Activated CD4-positive, alpha-beta T cell treated with anti-CD3 and anti-CD28 coated beads, Interleukin-2, amount 10 ng/mL, durations not matched to agents 24 days and 14 days (primary cell): ENCODE measurements at places on chromosomes 2 and 18. TPM values are rescaled to one million over a fixed set of nuclear protein-coding genes. Genes with fewer than 3 reads are reported as not detected.

GRCh38 chr18:8705961-8706790, 820 bp downstream of the MTCL1 start:
- peak overlapping the region; percentile 85 for H3K4me3 ChIP-seq
- no peak overlapping the region for H3K27ac ChIP-seq
- H3K36me3 ChIP-seq: no peaks in the 10 kb centered on the region
- H3K4me1 ChIP-seq: peaks cover 9% of the 10 kb centered on the region
- peaks cover 66% of the 10 kb centered on the region for H3K27me3 ChIP-seq

- H3K4me3 ChIP-seq: no peak overlapping the region
- no peak overlapping the region for H3K27ac ChIP-seq
- no peak for DNase-seq
- peaks cover 22% of the 10 kb centered on the region for H3K4me1 ChIP-seq
Observed at GRCh38 chr2:105042189-105042588, 4.3 kb downstream of the MRPS9 start.

DNA sequence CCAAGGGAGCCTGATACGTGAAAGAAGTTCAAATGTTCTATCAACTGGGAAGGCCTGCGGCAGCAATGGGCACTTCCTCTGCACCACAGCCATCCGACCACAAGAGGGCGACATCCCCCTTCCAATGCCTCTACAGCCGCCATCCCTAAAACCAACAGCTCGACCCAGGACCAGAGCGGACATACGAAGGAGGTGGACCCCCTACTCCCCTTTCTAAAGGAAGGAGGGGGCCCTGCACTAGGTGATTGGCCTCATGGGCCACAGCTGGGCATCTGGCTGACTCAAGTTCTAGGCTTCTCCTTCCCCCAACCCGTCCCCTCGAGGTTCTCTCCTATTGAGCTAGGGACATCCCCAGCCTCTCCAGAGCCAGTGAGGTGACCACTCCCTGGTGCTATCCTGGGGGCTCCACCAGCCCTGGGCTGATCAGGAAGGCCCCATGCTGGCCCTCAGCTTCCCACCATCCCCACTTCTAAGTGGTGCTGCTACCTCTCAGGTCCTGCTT, 217.2 kb downstream of the TNS1 start:
- peaks cover 3% of the 10 kb centered on the region for H3K36me3 ChIP-seq
- H3K4me3 ChIP-seq: no peak overlapping the region
- H3K27ac ChIP-seq: no peak overlapping the region
- peaks cover 22% of the 10 kb centered on the region for H3K4me1 ChIP-seq
- DNase-seq: peak; percentile 92

GRCh38 chr2:134773759-134774742, 55.3 kb upstream of the TMEM163 start:
- no peak overlapping the region for H3K27ac ChIP-seq
- H3K4me3 ChIP-seq: no peak overlapping the region
- peaks cover 5% of the 10 kb centered on the region for H3K4me1 ChIP-seq
- no peak for DNase-seq
- H3K27me3 ChIP-seq: peaks cover 8% of the 10 kb centered on the region

The CHN1 gene
- total RNA-seq: 3.1 and 5.1 TPM in 2 replicates

- no peaks in the 10 kb centered on the region for H3K4me1 ChIP-seq
- H3K36me3 ChIP-seq: no peaks in the 10 kb centered on the region
- no peak overlapping the region for H3K27ac ChIP-seq
- H3K27me3 ChIP-seq: no peaks in the 10 kb centered on the region
- DNase-seq: no peak
- H3K4me3 ChIP-seq: no peak overlapping the region
Observed at GRCh38 chr2:62114564-62114963, 81.4 kb upstream of the B3GNT2 start.

The MYCN gene
- 0.12 TPM in 1 of 2 replicates, not detected in the other for total RNA-seq

DNA sequence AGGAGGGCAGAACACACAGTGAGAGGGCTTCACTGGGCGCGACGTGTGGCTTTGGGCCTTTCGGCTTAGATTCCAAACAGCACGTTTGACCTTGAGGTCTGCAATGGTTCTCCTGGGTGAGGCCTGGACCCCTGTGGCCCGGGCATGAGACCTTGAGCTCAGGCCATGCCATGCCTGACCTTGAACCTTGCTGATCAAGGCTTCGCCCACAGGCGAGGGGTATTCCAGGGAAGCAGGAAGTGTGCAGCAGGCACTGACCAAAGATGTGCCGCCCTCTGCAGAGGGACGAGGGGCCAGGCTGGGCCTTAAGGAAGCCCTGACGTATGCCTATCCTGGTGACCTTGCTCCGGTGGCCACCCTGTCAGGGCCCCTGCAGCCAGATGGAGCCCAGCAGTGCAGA, 178.3 kb upstream of the HDAC4 start:
- H3K27me3 ChIP-seq: no peaks in the 10 kb centered on the region
- H3K36me3 ChIP-seq: no peaks in the 10 kb centered on the region
- DNase-seq: no peak
- H3K4me1 ChIP-seq: no peaks in the 10 kb centered on the region
- no peak overlapping the region for H3K4me3 ChIP-seq

GRCh38 chr2:60906395-60906794, 25.0 kb downstream of the REL start:
- peaks cover 19% of the 10 kb centered on the region for H3K4me1 ChIP-seq
- peaks cover 58% of the 10 kb centered on the region for H3K36me3 ChIP-seq
- H3K4me3 ChIP-seq: no peak overlapping the region
- H3K27me3 ChIP-seq: no peaks in the 10 kb centered on the region
- peak overlapping the region; percentile 19 for H3K27ac ChIP-seq
- no peak for DNase-seq

- no peak for DNase-seq
- no peaks in the 10 kb centered on the region for H3K4me1 ChIP-seq
- no peak overlapping the region for H3K27ac ChIP-seq
- no peak overlapping the region for H3K4me3 ChIP-seq
Observed at GRCh38 chr2:152292991-152293390, 42.0 kb upstream of the FMNL2 start.

DNA sequence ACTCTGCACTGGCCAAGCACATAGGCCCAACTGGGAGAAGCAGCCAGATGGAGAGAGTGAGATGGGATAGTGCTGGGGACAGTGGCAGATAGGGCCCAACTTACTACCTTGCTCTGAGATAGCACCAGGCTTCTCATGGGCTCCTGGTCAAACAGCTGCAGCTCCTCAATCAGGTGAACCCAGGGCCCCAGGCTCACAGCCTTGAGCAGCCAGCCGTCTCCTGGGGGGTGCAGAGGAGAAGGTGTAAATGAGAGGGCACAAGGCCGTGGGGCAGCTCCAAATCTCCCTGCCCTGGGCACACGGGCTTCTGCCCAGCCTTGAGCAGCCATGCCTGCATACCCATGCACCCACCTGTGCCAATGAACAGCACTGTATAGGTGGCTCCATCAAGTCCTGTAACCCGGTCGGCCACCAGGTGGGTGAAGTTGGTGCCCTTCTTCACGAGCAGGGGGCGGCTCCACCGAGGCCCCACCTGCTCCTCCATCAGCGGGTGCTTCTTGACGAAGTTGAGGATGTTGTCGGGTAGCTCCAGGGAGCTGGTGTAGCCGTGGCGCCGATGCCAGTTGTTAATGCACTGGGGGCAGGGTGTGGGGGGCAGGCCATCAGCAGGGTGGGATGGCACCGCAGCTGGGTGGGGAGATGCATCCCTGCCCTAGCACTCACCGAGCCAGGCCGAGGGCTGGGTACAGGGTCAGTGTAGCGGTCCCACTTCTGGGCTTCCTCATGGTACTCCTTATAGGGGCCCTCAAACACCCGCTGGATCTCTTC, 5.9 kb upstream of the ANKRD39 start:
- no peak for DNase-seq
- no peaks in the 10 kb centered on the region for H3K27me3 ChIP-seq
- no peak overlapping the region for H3K4me3 ChIP-seq
- peaks cover 26% of the 10 kb centered on the region for H3K4me1 ChIP-seq
- no peak overlapping the region for H3K27ac ChIP-seq
- peaks cover 23% of the 10 kb centered on the region for H3K36me3 ChIP-seq

- DNase-seq: no peak
- H3K27ac ChIP-seq: no peak overlapping the region
- peaks cover 28% of the 10 kb centered on the region for H3K36me3 ChIP-seq
- H3K27me3 ChIP-seq: no peaks in the 10 kb centered on the region
- H3K4me3 ChIP-seq: no peak overlapping the region
Observed at GRCh38 chr2:23859234-23859633, 67.7 kb downstream of the ATAD2B start.

GRCh38 chr2:177638507-177638906, 245.9 kb downstream of the AGPS start:
- no peak overlapping the region for H3K4me3 ChIP-seq
- H3K4me1 ChIP-seq: no peaks in the 10 kb centered on the region
- no peak overlapping the region for H3K27ac ChIP-seq
- H3K36me3 ChIP-seq: no peaks in the 10 kb centered on the region

The ABCG8 gene
- total RNA-seq: not detected in 2 replicates

The ZSWIM2 gene
- not detected in 2 replicates for total RNA-seq

DNA sequence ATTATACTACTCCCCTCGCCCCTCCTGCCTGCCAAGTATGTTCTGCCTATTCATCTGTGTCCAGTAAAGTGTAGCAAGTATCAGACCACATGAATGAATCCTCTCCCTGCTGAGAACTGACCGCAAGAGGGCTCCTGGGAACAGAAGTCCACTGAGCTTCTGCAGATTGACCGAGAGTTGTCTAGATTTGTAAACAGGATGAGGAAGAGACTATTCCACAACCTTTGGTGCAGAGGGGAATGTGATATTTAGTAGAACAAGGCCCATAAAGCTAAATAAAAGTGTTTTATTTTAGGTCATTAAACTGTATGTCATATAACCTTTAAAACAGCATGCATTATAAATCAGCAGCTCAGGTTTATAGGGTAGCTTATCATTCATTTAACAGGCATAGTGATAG, 377.0 kb downstream of the DCC start:
- H3K4me3 ChIP-seq: no peak overlapping the region
- H3K27me3 ChIP-seq: no peaks in the 10 kb centered on the region
- H3K27ac ChIP-seq: no peak overlapping the region
- no peaks in the 10 kb centered on the region for H3K4me1 ChIP-seq
- no peaks in the 10 kb centered on the region for H3K36me3 ChIP-seq
- no peak for DNase-seq

The CNDP2 gene
- total RNA-seq: 160 and 177 TPM in 2 replicates

DNA sequence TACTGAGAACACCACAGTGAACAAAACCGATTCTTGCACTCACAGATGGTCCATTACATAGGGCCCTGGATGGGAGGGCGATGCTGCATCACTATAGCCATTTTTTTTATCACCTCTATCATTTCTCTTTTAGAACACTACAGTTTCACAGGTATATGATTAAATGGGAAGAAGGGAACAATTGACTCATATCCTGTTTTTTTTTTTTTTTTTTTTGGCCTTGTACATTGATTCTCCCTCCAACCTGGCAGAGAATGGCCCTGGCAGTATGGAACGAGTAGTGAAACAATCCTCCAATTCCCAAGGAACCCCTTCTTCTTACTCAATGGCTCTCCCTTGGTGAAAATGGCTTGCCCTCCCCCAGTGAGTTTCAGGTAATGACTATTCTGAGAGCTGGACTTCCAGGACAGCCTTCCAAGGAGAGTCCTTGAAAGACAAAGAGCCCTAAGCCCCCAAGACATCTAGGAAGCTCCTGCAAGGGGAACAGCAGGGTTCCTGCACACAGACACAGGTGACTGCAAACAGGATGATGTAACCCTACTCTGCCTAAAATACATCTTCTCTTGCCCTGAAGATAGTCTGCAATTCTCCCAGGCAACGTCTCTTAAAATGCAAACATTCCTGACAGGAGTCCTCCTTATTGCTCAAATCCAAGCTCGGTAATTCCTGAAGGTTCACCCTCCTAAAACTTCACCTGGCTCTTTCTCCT, 405.4 kb downstream of the SETBP1 start:
- no peaks in the 10 kb centered on the region for H3K27me3 ChIP-seq
- no peak overlapping the region for H3K27ac ChIP-seq
- H3K4me1 ChIP-seq: no peaks in the 10 kb centered on the region

- no peak overlapping the region for H3K4me3 ChIP-seq
- no peaks in the 10 kb centered on the region for H3K36me3 ChIP-seq
- H3K27ac ChIP-seq: no peak overlapping the region
- peak; percentile 14 for DNase-seq
- H3K27me3 ChIP-seq: peaks cover 27% of the 10 kb centered on the region
Observed at GRCh38 chr18:3872641-3873040, 422.7 kb downstream of the TGIF1 start.

DNA sequence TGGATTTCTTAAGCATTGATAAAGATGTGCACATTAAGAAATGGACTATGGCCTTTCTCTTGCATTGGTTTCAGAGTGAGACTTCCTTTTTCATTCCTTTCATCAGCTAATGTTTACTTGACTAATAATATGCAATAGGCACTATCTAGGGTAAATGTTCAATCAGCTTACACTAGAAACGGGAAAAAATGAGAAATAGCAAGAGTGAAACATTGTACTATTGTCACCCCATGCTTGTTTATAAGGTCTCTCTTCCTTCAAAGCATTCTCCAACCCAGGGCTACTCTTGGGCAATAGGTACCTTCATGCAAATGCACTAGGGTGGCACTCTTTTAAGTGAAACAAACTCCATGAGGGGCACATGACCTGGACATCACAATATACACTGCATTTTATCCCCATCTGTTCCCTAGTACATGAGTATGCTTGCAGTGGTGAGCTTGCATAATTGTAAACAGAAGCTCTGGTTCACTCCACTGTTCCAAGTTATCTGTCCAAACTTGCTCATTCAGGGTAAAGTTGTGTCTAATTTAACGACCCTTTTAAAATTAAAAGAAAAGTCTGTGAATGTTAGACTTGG, 402.3 kb downstream of the ERBB4 start:
- no peaks in the 10 kb centered on the region for H3K36me3 ChIP-seq
- H3K27ac ChIP-seq: no peak overlapping the region
- no peaks in the 10 kb centered on the region for H3K27me3 ChIP-seq
- H3K4me1 ChIP-seq: no peaks in the 10 kb centered on the region

DNA sequence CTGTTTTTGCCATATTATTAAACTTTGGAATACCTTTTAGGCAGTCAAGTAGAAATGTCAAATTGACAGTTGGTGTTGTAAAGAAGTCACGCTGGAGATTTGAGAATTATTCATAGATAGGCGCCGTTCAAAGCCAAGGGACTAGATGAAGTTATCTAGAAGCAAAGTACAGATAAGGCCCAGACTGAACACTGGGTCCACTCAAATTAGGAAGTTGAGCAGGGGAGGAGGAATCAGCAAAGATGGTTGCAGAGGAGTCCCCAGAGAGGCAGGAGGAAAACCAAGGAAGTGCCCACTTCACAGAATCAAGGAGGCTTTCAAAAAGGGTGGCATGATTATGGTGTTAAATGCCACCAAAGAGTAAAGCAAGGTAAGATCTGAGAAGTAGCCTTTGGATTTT, 9.6 kb upstream of the ALS2 start:
- DNase-seq: no peak
- H3K27me3 ChIP-seq: peaks cover 17% of the 10 kb centered on the region
- H3K4me3 ChIP-seq: no peak overlapping the region
- no peaks in the 10 kb centered on the region for H3K4me1 ChIP-seq

DNA sequence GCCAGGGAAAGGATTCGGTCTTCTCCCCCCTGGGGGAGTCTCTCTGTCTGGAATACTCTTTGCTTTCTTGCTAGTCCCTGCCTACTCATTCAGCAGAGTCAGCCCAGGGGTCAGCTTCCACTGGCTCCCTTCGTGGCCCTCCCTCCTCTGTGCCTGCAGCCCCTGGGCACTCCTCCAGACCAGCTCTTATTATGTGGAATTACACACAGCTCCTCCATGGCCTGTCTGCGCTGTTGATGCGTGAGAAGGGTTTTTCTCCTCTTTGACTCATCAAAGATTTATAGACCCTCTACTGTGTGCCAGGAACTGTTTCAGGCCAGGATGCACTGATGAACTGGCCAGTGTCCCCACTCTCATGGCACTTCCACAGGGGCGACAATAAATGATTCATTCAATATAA, 44.4 kb downstream of the ST8SIA5 start:
- DNase-seq: no peak
- no peak overlapping the region for H3K4me3 ChIP-seq
- H3K27ac ChIP-seq: no peak overlapping the region
- H3K27me3 ChIP-seq: peaks cover under 1% of the 10 kb centered on the region
- no peaks in the 10 kb centered on the region for H3K4me1 ChIP-seq
- no peaks in the 10 kb centered on the region for H3K36me3 ChIP-seq
